ENCODE measurements at places on chromosomes 4 and X.

GRCh38 chrX:18643243-18643642 lies 28.7 kb downstream of the RS1 start:
- no peak for DNase-seq

DNA sequence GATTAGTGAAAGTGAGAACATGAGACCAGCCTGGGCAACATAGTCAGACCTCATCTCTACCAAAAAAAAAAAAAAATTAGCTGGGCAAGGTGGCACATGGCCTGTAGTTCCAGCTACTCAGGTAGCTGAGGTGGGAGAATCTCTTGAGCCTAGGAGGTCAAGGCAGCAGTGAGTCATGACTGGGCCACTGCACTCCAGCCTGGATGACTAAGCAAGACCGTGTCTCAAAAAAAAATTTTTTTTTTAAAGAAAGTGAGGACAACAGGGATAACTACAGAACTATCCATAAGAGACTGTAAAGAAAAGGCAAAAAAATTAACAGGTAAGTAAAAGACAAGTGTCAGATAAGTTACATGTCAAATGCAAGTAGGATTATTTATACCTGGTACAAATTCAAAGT lies 13.5 kb upstream of the SPP1 start:
- no peak for DNase-seq

DNA sequence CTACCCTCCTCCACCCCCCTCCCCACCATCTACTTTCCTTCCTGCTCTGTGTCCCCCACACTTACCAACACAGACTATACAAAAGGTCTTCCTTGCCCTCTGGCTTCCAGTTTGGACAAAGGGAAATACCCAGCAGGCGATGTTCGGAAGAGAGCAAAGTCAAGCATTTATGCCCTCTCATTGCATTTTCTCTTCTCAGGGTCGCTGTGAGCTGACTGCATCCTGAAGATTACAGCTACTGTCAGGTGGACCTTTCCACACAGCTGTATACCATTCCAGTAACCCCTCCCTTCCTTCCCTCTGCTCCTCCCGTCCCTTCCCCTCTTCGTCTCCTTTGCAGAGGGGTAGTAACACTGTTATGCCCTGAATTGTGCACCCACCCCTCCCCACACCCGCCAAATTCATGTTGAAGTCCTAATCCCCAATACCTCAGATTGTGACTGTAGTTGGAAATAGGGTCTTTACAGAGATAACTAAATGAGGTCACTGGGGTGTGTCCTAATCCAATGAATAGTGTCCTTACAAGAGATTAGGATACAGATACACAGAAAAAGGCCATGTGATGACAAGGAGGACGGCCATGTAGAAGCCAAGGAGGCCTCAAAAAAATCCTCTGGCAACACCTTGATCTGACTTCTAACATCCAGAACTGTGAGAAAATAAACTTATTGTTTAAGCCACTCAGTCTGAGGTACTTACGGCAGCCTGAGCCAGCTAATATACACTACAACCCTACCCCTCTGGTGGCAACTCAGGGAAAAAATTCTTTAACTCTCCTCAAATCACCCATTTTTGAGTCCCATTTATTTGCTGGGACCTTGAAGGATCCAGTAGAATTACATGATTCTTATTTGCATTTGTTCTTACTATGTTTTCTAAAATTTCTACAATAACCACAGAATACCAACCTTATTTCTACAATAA lies 11.7 kb downstream of the MORF4L2 start:
- DNase-seq: no peak

DNA sequence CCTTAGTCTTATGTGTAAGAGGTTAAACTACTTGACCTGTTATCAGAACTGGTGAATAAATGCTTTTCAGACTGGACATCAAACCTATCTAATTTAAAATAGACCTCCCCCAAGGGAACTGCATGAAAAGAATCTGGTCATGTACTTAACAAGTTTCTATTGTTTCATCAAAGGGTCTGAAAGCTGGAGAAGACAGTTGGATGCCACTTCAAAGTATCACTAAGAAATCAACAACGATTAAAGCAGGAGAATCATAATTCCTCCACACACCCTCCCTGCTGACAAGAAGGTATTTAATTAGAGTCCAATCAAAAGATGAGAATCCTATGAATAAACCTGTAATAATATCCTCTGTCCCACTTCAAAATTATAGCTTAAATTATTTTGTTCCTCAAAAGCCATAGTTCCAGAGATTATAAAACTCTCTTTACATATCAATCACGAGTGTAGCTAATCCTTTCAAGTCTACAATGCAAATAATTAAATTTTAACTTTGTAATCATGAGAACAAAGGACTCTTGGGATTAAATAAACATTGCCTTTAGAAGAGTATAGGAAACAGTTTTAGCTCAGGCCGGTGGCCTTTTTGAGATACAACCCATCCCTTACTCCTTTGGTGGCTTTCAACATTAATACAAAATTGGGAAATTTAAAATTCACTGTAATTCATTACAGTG lies 35.1 kb downstream of the TSPAN5 start:
- no peak for DNase-seq

DNA sequence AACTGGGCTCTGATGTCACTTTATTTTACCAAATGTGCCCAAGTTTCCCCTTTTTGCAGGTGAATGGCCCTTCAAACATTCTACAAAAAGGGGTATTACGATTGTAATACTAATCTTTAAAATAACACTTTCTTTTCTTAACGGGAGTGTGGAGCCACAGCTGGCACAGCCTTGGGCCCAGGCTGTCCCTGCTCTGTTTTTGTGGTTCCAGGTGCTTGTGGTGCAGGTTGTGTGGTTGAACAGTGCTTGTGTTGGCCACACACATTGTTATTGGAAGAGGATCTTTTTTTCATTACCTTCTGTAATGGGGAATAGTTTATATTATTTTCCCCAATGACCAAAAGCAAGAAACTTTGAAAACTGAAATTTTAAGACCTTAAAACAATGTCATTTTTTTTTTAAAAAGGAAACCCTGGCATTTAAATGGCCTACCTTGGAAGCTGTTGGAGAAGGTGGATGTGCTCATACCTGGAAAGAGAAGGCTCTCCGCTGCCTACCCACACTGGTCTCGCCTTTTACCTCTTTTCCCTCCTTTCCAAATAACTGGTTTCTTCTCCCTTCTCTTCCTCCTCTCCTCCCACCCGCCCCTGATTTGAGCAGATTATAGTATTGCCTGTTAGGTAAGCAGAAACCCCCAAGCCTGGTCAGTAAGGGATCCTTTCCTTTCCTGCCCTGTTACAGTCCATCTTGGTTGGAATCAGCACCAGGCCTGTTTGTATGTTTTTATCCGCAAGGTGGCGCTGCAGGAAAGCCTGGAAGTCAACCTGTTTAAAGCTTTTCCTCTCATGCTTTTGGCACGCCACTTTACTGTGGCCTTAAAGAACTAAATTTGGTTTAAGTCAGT lies 28.6 kb downstream of the HADH start:
- DNase-seq: peak; percentile 74

DNA sequence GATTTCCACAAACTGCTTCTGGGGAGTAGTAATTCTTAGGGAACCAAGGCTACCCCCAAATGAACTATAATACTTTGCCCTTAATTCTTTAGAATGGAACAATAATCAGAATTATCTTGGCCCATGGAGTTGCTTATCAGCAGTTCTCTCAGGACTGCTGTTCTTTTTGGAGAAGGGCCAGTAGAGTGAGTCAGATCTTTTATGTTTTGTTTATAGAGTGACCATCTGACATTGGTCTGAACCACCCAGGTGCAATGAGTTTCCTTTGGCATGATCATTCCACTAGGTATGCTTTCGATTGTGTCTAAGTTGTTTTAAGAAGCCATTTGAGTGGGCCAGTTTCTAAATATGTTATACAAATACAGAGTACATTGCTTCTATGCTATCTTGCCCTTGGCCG lies 31.8 kb downstream of the PRRG1 start:
- DNase-seq: no peak

GRCh38 chr4:56575820-56576429 lies 70.3 kb downstream of the ARL9 start:
- DNase-seq: no peak

DNA sequence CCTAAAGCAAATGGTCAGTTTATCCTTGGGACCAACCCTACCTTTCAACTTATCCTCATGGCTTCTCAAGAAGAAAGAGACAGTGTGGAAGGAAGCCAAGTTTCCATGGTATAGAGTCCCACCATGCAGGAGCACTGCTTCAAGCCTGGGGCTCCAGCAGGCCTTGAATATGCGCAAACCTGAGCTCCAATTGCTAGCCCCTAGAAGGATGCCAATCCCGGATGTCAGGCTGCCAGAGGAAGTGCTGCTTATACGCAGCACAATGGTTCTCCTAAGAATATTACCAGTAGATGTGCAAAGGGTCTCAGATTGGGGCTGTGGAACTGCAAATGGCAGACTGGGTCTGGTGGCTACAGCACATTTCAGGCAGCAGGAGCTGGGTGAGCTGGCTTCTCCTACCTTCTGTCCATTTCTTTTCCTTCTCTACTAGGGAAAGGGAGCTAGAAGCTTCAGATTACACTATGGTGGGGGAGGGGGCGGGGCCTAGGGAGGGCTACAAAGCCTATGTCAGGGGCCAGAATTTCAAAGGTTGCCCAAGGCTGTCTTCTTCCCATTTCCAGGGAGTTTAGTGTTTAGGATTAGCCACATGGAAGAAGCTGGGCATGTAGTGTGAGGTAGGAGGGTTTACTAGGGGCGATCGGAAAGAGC lies 40.7 kb upstream of the CITED1 start:
- no peak for DNase-seq

Measured in stimulated activated naive CD4-positive, alpha-beta T cell (primary cell).